Ovary (tissue), 10 donors: ENCODE measurements at places on chromosomes 7 and 10. TPM values are rescaled to one million over a fixed set of nuclear protein-coding genes. Genes with fewer than 3 reads are reported as not detected.

DNAJC1 gene
- 18.8 TPM for total RNA-seq

DNA sequence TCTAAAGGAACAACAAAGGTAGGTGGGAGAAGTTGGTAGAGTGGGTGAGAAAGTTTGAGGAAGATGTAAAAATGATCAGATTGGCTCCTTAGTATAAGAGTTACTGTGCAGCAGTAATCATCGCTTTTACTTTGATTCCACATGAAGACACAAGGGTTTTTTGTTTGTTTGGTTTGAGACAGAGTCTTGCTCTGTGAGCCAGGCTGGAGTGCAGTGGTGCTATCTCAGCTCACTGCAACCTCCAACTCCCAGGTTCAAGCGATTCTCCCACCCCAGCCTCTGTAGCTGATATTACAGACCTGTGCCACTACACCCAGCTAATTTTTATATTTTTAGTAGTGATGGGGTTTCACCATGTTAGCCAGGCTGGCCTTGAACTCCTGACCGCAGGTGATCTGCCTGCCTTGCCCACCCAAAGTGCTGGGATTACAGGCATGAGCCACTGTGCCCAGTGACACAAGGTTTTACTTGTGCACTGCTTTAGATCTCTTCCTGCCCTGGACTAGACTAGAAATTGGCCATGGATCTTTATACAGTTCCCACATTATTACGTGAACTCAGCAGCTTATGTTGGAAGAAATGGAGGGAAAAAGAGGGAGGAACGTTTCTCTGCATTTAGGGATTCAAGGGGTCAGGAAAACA lies 10.7 kb downstream of the LUC7L2 start:
- H3K27me3 ChIP-seq, result no peaks in the 10 kb centered on the region
- H3K4me3 ChIP-seq, result no peak overlapping the region
- no peak overlapping the region for H3K27ac ChIP-seq
- DNase-seq, result no peak
- no peaks in the 10 kb centered on the region for H3K36me3 ChIP-seq
- peaks cover 7% of the 10 kb centered on the region for H3K4me1 ChIP-seq

- no peak overlapping the region for H3K27ac ChIP-seq
- H3K4me3 ChIP-seq, result no peak overlapping the region
- H3K27me3 ChIP-seq, result no peaks in the 10 kb centered on the region
- H3K36me3 ChIP-seq, result no peaks in the 10 kb centered on the region
- no peaks in the 10 kb centered on the region for H3K4me1 ChIP-seq
- DNase-seq, result no peak
Measured at GRCh38 chr7:111931016-111931517, 275.1 kb downstream of the DOCK4 start.

TSPAN33 gene
- total RNA-seq, result 6.0 TPM

SPAG6 gene
- 2.1 TPM for total RNA-seq

GRCh38 chr7:42127232-42127622 lies 109.8 kb downstream of the GLI3 start:
- no peaks in the 10 kb centered on the region for H3K36me3 ChIP-seq
- no peak for DNase-seq
- H3K4me3 ChIP-seq, result no peak overlapping the region
- no peak overlapping the region for H3K27ac ChIP-seq

TEX47 gene
- total RNA-seq, result not detected

GRCh38 chr10:21961847-21962246 lies 41.7 kb downstream of the DNAJC1 start:
- no peak overlapping the region for H3K27ac ChIP-seq
- no peak overlapping the region for H3K4me3 ChIP-seq
- no peaks in the 10 kb centered on the region for H3K27me3 ChIP-seq
- no peaks in the 10 kb centered on the region for H3K36me3 ChIP-seq
- H3K4me1 ChIP-seq, result no peaks in the 10 kb centered on the region

DNA sequence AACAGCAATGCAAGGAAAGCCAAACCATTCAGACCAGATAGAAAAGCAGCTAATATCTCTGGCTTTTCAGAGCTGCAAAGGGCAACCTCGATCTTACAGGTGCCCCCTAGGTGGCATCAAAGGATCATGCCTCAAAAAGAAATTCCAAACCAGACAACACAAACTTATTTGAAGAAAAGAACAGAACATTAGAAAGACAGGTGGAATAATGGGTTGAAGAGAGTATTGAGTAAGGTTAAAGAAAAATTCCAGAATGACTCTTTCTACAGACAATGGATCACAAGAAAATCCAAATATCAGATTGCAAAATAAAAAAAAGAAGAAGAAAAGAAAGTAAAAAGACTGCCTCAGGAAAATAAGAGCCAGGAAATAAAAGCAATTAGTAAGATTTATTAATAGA lies 213.7 kb downstream of the ELMO1 start:
- H3K36me3 ChIP-seq, result no peaks in the 10 kb centered on the region
- H3K27me3 ChIP-seq, result no peaks in the 10 kb centered on the region
- H3K4me1 ChIP-seq, result no peaks in the 10 kb centered on the region

DNA sequence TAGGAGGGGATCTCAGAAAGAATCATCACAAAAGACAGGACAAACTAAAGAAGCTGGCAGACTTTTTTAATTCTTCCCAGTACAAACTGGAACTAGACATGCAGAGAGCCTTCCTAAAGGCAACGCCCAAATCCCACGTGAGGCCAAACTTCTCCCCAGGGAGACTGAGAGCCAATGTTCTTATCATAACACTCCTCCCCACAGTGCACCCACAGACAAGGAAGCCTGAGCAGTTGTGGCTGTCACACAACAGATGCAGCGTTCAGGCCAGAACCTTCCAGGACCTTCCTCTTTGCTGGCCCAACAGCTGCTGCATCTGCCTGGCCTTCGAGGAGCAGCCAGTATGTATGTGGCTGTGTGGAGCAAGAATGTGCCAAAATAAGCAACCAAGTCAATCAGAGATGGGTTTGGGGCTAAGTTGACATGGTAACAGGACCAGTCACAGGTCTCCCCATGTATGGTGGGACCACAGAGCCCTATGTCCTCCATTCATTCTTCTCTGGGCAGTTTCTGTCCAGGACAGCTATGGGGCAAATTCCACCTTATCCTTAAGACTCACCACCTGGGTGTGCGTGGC lies 34.9 kb downstream of the SRPK2 start:
- peak; percentile 34 for DNase-seq
- H3K4me1 ChIP-seq, result peaks cover 12% of the 10 kb centered on the region
- no peaks in the 10 kb centered on the region for H3K36me3 ChIP-seq

DNA sequence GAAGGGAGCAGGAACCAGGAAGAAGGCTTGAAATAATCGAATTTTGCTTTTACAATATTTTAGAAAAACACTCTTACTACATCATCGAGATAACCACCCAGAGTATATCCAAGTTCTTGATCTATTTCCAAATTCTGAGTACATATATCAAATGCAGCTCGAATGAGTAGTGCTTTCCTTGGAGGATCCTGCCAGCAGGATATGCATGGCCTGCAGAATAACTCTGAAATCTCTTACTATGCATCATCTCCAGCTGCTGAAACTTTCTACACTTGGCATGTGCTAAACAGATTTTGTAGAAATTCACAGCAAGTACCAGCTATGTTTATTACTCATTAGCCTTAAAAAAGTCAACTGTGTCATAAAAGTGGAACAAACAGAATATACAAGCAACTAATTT lies 44.0 kb upstream of the ANK3 start:
- H3K36me3 ChIP-seq, result no peaks in the 10 kb centered on the region
- no peaks in the 10 kb centered on the region for H3K4me1 ChIP-seq

DNA sequence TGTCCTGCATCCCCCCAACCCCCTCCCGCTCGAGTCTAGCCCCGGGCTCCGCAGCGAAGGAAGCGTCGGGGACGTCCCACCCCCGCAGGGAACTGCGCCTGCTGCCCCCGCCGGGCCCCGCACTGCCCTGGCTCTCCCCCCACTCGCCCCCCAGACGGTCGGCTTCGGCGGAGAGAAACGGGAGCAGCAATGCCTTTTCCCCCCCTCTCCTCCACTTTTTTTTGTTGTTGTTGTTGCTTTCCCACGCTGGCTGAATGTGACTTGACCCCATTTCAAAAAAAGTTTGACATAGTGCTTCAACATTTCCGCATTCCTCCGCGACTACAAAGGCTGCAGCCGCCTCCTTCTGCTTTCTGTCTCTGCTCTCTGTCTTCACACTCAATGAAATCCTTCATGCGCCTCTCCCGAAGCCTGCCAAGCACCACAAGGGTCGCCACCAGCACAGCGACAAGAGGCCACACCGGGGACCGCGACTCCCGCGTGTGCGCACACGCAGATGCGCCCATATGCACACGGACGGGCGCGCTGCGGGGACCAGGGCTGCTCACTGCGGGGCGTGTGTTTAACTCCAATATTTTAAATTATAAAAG lies 1.0 kb downstream of the CDK6 start:
- no peaks in the 10 kb centered on the region for H3K36me3 ChIP-seq
- H3K4me3 ChIP-seq, result peak overlapping the region; percentile 55

SFRP5 gene
- total RNA-seq, result not detected

GRCh38 chr10:538895-539294 lies 150.6 kb downstream of the DIP2C start:
- peaks cover 8% of the 10 kb centered on the region for H3K4me1 ChIP-seq
- no peak overlapping the region for H3K27ac ChIP-seq
- no peak overlapping the region for H3K4me3 ChIP-seq
- H3K36me3 ChIP-seq, result no peaks in the 10 kb centered on the region
- DNase-seq, result no peak

GRCh38 chr10:45000138-45000751 lies 478 bp upstream of the ZNF22 start:
- no peaks in the 10 kb centered on the region for H3K27me3 ChIP-seq
- peak overlapping the region; percentile 75 for H3K27ac ChIP-seq
- no peaks in the 10 kb centered on the region for H3K36me3 ChIP-seq
- peaks cover 19% of the 10 kb centered on the region for H3K4me1 ChIP-seq

CPEB3 gene
- total RNA-seq, result 6.6 TPM
